ENCODE measurements at places on chromosomes 11 and 22. TPM values are rescaled to one million over a fixed set of nuclear protein-coding genes. Genes with fewer than 3 reads are reported as not detected.

The PTPN5 gene
- not detected for polyA plus RNA-seq

DNA sequence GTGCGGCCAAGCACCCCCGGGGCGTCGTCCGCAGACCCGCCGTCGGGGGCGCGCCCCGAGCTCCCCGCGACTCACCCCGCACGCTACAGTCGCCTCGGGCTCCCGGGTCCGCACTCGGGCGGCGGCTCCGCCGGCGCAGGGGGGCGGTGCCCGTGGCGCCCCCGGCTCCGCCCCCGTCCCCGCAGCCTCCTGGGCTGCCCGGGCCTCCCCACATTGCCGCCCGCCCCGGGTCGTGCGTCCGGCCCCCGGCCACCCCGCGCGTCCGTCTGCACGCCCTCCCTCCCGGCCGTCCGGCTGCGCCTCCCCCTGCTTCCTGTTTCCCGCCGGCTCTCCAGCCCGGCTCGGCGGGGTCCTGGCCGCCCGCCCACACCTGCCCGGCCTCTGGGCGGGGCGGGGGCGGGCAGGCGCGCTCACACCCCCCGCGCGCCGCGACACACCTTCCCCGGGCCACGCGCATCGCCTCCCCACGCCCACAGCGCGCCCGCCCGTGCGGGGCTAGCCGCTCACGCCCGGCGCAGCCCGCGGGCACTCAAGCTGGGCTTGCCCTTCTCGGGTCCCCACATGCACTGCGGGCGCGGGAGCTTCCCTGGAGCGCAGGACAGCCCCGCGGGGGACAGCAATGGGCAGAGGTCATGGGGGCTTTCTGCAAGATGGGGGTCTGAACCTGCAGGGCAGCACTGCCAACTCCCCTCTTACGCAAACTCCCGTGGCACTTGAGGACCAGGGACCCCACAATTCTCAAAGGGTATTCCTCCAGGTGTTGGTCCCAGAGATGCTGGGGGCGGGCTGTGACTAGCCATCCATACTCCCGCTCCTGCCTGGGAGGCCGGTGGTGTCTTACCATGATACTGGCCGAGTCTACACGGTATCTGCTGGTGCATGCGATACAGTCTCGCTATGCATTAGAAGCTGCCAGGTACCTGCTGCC is at the start of gene CARD10:
Gene CARD10, minus strand, starts transcription at position 148 of the 928 bp plus-strand sequence. CDS start 215 bp downstream, outside the sequence.
- H3K36me3 ChIP-seq: peaks cover 6% of the 10 kb centered on the region
- no peak for DNase-seq
- H3K27ac ChIP-seq: peak within 1 kb of the TSS; percentile 12
- peaks cover 9% of the 10 kb centered on the region for H3K4me1 ChIP-seq

DNA sequence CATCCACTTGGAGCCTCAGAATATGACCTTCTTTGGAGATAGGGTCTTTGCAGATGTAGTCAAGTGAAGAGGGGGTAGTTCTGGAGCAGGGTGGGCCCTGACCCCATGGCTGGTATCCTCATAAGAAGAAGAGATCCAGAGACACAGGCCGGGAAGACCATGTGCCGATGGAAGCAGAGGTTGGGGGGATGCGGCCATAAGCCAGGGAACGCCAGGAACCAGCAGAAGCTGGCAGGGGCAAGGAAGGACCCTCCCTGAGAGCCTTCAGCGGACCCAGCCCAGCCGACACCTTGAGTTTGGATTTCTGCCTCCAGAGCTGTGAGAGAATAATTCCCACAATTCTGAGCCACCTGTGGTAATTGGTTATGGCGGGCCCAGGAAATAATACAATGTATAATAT is 26.1 kb upstream of the SMIM38 start:
- no peak overlapping the region for H3K27ac ChIP-seq
- no peaks in the 10 kb centered on the region for H3K36me3 ChIP-seq
- H3K27me3 ChIP-seq: no peaks in the 10 kb centered on the region

The SLC16A8 gene
- polyA plus RNA-seq: not detected

The GGTLC3 gene
- polyA plus RNA-seq: not detected

The DAGLA gene
- 3.8 TPM for polyA plus RNA-seq

The OR56A1 gene
- polyA plus RNA-seq: not detected

DNA sequence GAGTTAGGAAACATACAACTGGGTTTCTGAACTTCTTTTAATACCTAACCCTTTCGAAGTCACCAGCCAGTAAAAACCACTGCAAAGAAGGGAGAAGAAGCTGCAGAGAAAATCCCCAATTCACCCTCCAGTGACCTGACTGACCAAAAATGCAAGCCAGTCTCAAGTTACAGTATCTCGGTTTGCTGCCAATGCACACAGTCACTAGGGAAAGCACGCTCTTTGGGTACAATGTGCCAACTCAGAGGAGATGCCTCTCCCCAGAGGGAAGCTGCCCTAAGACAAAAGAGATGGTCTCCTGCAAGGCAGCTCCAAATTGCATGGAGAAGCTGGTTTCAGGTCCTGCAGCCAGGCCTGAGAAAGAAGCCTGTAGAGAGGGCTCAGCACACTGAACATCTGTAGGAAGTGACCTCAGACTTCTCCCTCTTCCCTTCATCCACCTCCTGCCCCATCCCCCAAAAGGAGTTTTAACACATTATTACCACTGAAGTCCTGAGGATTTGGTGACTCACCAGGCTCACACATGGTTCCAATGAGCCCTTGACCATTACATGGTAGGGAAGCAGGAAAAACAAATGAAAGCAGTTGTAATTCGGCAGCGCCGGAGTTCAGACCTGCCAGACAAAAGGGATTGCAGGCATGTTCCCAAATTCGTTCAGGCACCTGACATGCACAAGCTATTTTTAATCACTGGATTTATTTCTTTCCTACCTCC is 90.1 kb downstream of the ETS1 start:
- peak overlapping the region; percentile 79 for H3K27ac ChIP-seq
- peaks cover 41% of the 10 kb centered on the region for H3K4me1 ChIP-seq
- H3K27me3 ChIP-seq: no peaks in the 10 kb centered on the region
- DNase-seq: peak; percentile 99

DNA sequence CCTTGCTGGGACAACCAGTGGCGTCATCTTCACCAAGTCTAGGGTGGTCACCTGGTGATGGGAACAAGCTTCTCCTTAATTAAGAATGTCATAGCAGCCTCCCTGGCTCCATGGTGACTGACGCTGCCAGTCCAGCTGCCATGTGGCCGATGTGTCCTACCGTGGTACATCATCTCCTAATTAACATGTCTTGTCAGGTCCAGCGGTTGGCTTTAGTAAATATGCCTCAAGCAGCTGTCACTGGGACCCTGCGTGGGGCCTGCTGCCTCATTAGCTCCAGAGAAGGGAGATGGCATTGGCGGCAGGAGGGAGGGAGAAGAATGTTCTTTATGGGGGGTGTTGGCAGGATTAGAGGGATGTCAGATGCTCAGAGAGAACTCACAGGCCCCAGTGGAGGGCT is 271.9 kb downstream of the ST3GAL4 start:
- no peak for DNase-seq
- H3K4me1 ChIP-seq: peaks cover 3% of the 10 kb centered on the region
- H3K27ac ChIP-seq: no peak overlapping the region

The EEF1G gene
- 1,684 TPM for polyA plus RNA-seq

GRCh38 chr22:42901790-42902508 is 44.9 kb upstream of the ARFGAP3 start:
- no peaks in the 10 kb centered on the region for H3K27me3 ChIP-seq
- H3K4me1 ChIP-seq: peaks cover 10% of the 10 kb centered on the region
- peaks cover 8% of the 10 kb centered on the region for H3K36me3 ChIP-seq
- no peak for DNase-seq

DNA sequence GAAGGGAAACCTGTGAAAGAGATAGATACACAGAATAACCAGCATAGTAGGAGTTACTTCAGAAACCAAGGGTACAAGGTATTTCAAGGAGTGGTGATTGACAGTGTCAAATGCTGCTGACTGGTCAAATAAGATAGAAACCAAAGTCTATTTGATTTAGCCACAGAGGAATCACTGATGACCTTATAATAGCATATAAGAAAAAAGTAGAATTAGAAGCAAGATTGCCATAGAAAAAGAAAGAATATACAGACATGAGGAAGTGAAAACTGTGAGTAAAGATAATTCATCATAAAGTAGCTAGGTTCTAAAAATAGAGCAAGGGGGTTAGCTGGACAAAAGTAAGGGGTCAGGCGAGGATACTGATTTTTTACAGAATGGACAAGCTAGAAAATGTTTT is 14.2 kb downstream of the ZBTB44 start:
- no peaks in the 10 kb centered on the region for H3K4me1 ChIP-seq
- peaks cover 4% of the 10 kb centered on the region for H3K36me3 ChIP-seq
- H3K27me3 ChIP-seq: no peaks in the 10 kb centered on the region
- DNase-seq: no peak

DNA sequence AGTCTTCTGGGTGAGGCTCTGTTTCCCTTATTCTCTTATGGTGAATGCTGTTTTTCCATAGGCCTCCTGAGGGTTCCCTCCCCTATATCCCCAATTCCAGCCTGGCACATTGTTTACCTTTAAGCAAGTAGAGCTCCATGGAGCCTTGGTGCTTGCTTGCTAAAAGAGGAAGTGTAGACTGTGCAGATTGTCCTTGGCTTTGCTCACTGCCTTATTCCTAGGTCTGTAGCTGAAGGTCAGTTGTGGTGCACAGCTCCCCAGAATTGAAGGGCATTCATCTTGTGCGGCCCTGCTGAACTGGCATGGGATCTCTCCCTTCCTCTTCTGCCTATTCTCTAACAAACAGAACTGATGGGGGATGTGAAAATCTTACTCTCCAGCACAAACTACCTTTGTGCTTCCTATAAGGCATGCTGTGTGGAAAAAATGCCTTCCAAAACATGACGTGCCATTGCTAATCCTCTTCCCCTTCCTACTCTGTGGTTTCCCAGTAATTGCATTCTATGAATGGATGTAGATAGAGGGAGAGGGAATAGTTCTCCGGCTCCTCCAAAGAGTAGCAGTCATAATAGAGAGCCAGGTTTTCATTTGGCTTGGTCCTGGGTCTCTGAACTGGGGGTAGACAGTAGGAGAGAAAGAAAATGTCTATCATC is 34.2 kb upstream of the PLET1 start:
- H3K4me1 ChIP-seq: peaks cover 5% of the 10 kb centered on the region
- H3K27me3 ChIP-seq: no peaks in the 10 kb centered on the region
- H3K27ac ChIP-seq: no peak overlapping the region

The MAJIN gene
- not detected for polyA plus RNA-seq

The CATSPERZ gene
- not detected for polyA plus RNA-seq

DNA sequence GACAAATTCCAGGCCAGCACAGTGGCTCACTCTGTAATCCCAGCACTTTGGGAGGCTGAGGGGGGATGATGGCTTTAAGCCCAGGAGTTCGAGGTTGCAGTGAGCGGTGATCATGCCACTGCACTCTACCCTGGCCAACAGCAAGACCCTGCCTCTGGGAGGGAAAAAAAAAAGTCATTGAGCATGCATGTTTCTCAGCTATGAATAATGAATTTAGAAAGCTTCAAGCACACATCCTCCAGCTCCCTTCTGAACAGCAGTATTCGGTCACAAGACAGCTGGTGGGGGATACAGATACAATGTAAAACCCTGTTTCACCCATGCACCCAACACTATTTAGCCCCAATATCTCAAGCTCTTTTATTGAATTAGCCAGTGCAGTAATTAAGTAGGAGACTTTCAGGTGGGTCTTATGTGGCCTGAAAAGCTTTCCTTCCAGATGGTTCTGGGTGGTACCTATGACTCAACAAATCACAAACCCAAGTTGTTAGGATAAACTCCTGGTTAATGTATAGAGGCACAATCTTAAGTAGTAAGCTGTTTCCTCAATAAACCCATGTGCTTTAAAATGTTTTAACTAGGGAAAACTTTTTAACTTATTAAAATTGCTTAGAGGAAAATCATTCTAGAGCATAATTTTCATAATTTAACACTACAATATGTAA is 13.4 kb downstream of the PRDM10 start:
- DNase-seq: peak; percentile 5
- H3K27ac ChIP-seq: no peak overlapping the region
- peaks cover 2% of the 10 kb centered on the region for H3K4me1 ChIP-seq

GRCh38 chr11:1883346-1884302 is 8.1 kb downstream of the PRR33 start:
- no peak for DNase-seq
- no peak overlapping the region for H3K4me3 ChIP-seq
- H3K27ac ChIP-seq: no peak overlapping the region
- H3K27me3 ChIP-seq: peaks cover 26% of the 10 kb centered on the region

GRCh38 chr11:1291295-1292017 is 18.0 kb downstream of the TOLLIP start:
- H3K27me3 ChIP-seq: no peaks in the 10 kb centered on the region
- no peak overlapping the region for H3K27ac ChIP-seq
- peaks cover 54% of the 10 kb centered on the region for H3K36me3 ChIP-seq
- no peaks in the 10 kb centered on the region for H3K4me1 ChIP-seq

The KRTAP5-11 gene
- not detected for polyA plus RNA-seq

DNA sequence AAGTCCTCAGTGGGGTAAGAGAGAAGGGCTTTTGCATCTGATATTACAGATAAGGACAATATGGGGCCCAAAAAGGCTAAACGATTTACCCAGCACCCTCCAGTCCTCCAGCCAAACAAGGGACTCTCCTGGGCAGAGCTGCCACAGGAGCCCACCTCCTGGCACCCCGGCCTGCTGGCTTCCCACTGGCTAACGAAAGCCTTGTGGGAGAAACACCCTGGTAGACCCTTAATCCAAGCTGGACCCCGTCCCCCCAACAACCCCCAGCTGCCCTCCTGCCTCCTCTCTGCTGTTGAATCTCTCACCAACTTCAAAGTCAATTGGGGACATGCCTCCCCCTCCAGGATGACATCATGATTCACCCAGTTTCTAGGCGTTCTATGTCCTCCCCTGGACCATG is 10.8 kb downstream of the C1QTNF6 start:
- H3K4me1 ChIP-seq: peaks cover 17% of the 10 kb centered on the region
- peaks cover 5% of the 10 kb centered on the region for H3K36me3 ChIP-seq
- H3K27me3 ChIP-seq: peaks cover 18% of the 10 kb centered on the region

DNA sequence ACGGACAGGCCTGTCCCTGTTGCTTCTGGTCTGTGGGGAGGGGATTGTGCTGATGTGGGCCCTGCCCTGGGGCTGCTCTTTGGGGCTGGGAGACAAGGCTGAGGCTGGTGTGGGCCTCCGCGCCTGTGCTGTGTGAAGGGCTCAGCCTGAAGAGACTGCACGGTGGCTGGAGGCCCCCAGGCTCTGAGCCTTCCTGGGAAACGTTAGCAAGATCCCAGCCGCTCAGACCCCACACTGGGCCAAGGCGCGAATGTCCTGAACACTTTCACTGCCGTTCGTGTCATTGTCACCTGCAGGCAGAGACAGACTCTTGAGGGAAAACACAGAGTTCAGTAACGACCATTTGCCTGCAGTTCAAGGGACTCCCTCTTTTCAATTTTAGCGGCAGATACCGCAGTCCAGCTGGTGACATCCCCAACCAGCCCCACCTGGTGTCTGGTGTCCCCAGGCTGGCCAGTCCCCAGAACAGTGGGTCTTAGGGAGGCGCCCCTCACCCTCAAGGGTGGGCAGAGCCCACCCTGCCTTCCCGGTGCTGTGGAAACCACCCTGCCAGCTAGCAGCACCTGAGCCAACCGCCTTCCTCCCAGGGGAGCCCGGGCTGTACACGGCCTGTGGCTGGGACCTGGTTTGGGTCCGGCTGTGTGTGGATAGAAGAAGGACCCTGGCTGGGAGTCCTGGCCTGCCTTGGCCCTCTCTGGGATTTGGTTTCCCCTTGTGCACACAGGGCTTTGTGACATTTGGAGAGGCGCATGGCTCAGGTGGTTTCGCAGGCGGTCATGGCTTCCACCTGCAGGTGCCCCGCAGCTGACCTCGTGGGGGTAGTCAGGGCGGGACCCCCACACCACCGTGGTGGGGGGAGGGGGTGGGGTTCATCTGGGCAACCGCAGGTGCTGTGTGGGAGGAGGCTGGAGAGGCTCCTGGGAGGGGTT is 5.7 kb downstream of the PANX2 start:
- H3K36me3 ChIP-seq: peaks cover 2% of the 10 kb centered on the region
- H3K4me1 ChIP-seq: no peaks in the 10 kb centered on the region
- H3K27ac ChIP-seq: no peak overlapping the region
- no peak for DNase-seq

Data from IMR-90 (cell line).